ENCODE measurements at places on chromosomes 3 and 15.

GRCh38 chr15:95690631-95691340 lies 639.7 kb upstream of the NR2F2 start:
- DNase-seq: no peak

DNA sequence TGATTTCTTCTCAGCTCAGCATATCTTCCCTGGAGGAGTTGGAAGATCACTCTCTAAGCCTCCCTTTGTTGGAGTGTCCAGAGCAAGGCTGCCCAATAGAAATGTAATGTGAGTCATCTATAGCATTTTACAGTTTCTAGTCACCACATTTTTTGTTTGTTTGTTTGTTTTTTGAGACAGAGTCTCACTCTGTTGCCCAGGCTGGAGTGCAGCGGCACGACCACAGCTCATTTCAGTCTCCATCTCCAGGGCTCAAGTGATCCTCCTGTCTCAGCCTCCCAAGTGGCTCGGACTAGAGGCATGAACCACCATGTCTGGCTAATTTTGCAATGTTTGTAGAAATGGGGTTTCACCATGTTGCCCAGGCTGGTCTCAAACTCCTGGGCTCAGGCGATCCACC lies 21.3 kb downstream of the KLHL6 start:
- no peak for DNase-seq

DNA sequence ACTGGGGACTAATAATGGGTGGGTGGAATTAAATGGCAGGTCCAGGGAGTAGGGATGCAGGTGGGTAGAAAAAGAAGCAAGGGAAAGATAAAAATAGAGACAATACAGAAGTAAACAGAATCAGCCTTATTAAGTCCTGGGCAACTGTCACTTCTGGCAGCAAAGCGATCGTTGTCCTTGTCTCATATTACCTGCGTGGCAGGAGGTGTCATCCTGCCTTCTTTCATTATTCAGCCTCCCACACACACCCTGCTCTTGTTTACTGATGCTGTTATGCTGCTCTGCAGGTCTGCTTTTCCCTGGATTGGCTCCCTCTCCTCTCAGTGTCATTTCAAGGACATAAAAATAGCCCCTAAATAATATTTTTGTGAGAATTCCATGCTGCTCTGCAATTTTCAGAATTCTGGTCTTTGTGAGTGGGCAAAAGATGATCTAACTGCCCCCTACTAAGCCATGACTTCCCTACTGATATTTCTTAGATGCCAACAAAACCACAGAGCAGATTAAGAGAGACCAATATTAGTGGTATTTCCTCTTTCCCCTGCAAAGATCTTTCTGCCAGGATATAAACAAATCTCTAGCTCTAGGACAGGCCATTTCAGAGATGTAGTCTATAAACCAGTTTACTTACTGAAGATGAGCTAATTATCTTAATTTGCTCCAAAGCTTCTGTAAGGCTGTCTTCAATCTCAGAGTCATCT lies 8.5 kb downstream of the VEPH1 start:
- DNase-seq: no peak

GRCh38 chr15:52338058-52338457 lies 42.5 kb upstream of the MYO5C start:
- no peak for DNase-seq

DNA sequence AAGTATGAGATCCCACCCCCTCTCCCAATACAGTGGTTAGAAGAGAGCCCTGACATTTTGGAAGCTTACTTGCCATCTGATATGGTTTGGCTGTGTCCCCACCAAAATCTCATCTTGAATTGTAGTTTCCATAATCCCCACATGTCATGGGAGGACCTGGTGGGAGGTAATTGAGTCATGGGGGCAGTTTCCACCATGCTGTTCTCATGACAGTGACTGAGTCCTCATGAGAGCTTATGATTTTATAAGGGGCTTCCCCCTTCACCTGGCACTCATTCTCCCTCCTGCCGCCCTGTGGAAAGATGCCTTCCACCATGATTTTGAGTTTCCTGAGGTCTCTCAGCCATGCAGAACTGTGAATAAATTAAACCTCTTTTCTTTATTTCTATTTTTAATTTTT lies 28.8 kb upstream of the HES1 start:
- no peak for DNase-seq

GRCh38 chr3:41065340-41065739 lies 134.0 kb upstream of the CTNNB1 start:
- no peak for DNase-seq

DNA sequence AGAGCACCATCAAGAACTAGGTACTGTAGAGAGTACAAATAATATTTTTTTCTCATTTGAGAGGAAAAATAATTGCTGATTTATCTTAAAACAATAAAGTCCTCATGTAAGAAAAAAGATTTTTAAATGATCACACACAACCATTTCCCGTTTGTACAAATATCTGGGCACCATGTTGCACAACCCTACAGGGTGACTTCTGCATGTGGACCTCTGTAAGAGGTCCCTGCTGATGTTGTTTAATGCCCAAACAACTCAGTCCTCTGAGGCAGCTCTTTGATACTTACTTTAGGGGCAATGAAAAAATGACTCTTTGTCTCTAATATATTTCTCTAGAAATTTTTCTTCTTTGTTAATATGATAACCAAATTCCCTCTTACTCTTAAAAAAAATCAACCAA lies 168.1 kb upstream of the SATB1 start:
- DNase-seq: no peak

GRCh38 chr15:75346796-75347221 lies at the start of gene NEIL1:
NEIL1 (plus strand) TSS chr15:75347039; CDS start chr15:75348906, 1,867 bp downstream.
- no peak for DNase-seq

GRCh38 chr3:21517184-21517583 lies 233.8 kb downstream of the ZNF385D start:
- DNase-seq: no peak

DNA sequence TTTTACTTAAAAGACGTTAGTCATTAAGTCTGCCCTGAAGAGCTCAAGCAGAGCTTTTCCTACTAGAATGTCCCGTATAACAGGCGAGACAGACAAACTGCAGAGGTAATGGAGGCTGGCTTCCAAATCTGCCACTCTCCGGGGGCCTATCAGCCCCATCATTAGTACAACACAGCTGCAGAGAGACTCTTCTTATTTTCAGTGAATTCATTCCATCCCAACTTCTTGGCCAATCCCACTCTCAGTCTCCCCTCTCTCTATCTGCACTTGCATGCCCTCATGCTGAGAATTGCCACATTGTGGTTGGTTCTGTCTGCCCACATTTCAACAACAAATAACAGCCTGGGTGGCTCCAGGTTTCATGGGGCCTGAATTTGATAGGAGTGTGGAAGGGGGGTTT lies 412.7 kb downstream of the ERC2 start:
- DNase-seq: no peak

- peak; percentile 78 for DNase-seq
Observed at GRCh38 chr15:66946578-66947164, 118.7 kb upstream of the SMAD3 start.

GRCh38 chr15:91572110-91572509 lies 281.4 kb upstream of the SLCO3A1 start:
- DNase-seq: no peak

GRCh38 chr3:129356756-129357425 lies 71.5 kb downstream of the EFCAB12 start:
- no peak for DNase-seq

- DNase-seq: peak; percentile 81
Observed at GRCh38 chr15:52103217-52104207, 9.1 kb downstream of the BCL2L10 start.

- no peak for DNase-seq
Observed at GRCh38 chr15:89448825-89449224, 47.6 kb downstream of the RHCG start.

GRCh38 chr3:174959556-174960065 lies 100.5 kb downstream of the NAALADL2 start:
- DNase-seq: no peak

- DNase-seq: no peak
Observed at GRCh38 chr3:177194299-177194698, 3.0 kb downstream of the TBL1XR1 start.

DNA sequence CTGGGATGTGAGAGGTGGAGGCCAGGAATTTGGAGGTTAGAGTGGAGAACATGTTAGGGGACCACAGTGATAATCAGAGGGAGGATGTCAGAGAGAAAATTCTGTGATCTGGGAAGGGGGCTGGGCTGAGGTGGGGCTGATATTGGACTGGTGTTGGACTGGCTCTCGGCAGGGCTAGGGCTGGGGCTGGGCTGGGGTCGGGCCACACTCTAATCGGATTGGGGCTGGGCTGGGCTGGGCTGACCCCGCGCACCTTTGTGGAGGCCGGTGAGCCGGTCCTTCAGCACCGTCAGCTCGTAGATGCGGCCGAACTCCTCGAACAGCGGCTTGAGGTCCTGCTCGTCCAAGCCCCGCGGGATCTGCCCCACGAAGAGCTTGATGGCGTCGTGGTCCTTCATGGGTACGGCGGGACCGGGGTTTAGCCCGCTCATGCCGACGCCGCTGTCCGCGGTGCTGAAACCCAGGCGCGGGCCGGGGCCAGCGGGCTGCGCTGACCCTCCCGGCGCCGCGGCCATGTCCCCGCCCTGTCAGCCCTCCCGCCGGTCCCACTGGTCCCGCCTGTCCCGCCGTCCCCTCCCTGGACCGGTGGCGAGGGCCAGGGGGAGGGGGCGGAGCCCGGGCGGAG lies 485 bp downstream of the CELF6 start:
- peak; percentile 80 for DNase-seq

- no peak for DNase-seq
Observed at GRCh38 chr3:28012830-28013229, 228.6 kb upstream of the CMC1 start.

Data from HTR-8/SVneo (cell line).